ENCODE measurements at places on chromosomes 13 and 19.

GRCh38 chr19:39671739-39672363 lies 16.1 kb downstream of the LGALS16 start:
- DNase-seq: no peak

GRCh38 chr19:32241306-32241705 lies 104.1 kb upstream of the ZNF507 start:
- no peak for DNase-seq

GRCh38 chr19:15378534-15379082 lies 979 bp downstream of the AKAP8 start:
- peak; percentile 13 for DNase-seq

DNA sequence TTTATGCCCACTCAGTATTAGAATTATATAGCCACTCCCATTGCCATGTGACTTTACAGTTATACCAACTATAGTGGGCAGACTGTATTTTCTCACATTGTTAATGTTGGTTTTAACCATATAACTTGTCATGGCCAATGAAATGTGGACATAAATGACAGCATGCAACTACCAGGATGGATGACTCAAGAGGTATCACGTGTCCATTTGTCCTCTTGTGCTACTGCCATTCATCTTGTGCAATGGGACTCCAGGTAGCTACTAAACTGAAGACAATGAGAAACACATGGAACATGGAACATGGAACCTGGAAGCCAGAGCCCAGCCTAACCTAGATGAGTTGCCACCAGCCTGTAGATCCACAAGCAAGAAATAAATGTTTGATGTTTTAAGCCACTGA lies 242.7 kb upstream of the IPO5 start:
- no peak for DNase-seq

GRCh38 chr19:47107202-47107952 lies 6.2 kb downstream of the ZC3H4 start:
- DNase-seq: no peak

GRCh38 chr19:33430674-33431277 lies 57.3 kb downstream of the CEBPG start:
- DNase-seq: peak; percentile 34

DNA sequence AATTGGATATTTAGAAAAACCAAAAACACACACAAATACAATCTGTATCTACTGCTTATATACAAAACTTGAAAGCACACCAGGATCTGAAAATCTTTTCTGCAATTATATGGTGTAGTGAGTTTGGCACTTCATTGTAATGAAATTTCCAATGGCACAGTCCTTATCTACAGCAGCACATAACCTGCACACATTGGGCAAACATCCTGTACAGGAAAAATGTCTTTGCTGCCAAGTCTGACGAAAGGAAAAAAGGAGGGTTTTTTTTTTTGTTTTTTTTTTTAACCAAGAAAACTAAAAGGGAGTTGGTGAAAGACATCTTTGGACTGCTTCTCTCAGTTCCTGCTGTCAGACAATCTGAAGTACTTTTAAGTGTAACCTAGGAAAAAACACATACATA lies 107.8 kb downstream of the FOXO1 start:
- DNase-seq: no peak

- no peak for DNase-seq
Observed at GRCh38 chr13:111065698-111066097, 49.4 kb upstream of the ARHGEF7 start.

GRCh38 chr13:27933118-27933517 lies 13.3 kb downstream of the PDX1 start:
- DNase-seq: no peak

GRCh38 chr13:27964741-27965323 lies 4.3 kb downstream of the CDX2 start:
- DNase-seq: no peak

DNA sequence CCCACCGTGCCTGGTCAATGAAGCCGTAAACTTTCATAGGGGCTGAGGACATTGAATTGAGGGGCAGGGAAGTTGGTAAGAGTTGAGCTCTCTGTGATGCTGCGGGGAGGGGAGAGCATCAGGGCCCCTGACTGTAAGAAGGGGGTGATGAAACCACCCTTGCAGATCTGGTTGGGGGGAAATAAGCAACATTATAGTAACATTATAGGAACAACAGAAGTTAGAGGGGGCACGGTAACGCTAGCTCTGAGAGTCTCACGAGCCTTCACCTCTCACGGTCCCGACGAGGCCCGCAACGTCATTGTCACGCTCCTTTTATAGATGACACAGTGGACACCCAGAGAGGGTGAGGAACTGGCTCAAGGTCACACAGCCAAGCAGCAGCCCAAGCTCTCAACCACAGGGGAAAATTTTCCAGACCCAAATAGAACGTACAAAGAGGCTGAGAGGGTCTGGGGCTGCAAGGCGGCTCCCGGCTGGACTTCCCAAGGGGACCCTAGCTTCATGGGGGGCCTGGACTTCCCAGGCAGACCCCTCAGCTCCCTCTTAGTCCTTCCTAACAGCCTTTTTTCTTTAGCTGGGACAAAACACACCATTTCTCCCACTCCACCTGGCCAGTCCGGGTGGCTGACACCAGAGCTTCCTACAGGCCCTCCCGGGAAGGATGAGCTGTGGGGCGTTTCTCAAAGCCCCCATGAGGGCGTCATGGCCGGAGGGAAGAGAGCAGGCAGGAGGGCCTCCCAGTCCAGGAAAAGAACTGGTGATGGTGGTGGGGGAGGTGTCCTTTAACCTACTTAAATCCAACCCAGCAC lies 4.1 kb downstream of the TLE5 start:
- no peak for DNase-seq

- DNase-seq: no peak
Observed at GRCh38 chr13:57408312-57408711, 223.2 kb upstream of the PCDH17 start.

Data from stimulated activated CD8-positive, alpha-beta memory T cell treated with anti-CD3 and anti-CD28 coated beads, Interleukin-7, amount 100 ng/mL, for 1 hour (primary cell).